ENCODE measurements at places on chromosomes 12 and 14. TPM values are rescaled to one million over a fixed set of nuclear protein-coding genes. Genes with fewer than 3 reads are reported as not detected.

DNA sequence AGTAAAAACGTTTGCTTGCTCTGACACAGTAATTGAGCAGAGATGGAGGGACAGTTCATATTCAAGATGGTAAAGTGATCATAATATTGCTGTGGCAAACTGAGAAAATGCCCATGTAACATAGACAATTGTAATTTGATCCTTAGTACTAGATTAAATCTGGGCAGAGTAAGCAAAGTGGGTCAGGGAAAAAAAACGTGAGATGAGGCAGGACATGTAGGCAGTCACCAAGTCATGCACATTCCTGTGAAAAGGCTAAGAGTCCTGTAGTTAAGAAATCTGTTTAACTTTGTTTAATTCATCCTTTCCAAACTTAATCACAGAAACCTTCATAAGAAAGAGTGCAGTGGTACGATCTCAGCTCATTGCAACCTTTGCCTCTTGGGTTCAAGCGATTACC lies 16.1 kb downstream of the BTBD7 start:
- DNase-seq: no peak

Gene FOXG1
- not detected for total RNA-seq

DNA sequence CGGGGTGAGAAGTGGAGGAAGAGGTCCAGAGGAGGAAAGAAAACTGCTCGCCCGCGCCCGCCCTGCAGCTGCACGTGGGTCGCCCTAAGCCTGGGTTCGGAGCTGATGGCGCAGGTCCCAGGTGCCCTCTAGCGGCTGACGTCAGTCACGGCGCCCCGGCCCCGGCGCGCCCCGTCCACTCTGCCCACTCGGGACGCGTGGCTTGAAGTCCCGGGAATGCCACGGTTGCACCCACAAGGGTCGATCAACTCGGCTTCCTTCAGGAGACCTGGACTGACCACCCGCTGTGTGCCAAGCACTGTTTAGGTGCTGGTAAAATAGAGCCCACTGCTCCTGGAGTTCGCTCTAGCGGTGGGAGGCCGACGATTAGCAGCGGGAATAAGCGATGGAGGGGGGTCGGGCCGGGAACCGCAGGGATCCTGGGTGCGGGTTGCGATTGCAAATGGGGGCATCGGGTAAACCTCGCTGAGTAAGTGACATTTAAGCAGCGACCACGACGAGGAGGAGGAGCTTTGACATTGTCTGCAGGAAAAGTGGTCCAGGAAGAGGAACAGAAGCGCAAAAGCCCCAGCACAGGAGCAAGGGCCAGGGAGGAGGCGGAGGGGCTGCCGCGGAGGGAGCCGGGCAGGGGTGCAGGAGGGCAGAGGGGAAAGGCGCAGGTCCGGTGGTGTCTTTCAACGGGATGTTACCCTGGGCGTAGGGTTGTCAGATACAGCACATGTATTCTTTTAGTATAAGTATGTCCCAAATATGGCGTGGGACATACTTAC lies 5.1 kb upstream of the ZNF839 start:
- DNase-seq: peak; percentile 95

DNA sequence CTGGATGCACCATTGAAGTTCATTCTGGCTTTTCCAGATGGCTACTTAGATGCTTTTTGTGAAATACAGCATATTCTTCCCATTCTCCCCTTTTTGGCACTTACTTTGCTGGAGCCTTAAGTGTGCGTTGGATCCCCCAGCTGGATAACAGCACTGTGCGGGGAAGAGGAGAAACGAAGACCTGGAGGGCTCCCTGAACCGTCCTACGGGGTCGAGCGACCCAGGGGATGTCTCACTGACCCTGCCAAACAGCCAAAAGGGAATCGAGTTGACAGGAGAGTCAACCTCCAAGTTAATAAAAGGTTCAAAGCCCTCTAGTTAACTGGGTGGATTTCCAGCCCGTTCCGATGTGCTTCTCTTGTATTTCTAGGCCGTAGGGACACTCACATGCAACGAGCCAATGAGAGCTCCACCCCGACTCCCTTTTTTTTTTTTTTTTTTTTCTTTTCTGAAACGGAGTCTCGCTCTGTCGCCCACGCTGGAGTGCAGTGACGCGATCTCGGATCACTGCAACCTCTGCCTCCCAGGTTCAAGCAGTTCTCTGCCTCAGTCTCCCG lies 1.0 kb upstream of the CAMKK2 start:
- peak; percentile 74 for DNase-seq

GRCh38 chr14:21023174-21023573 lies 1.7 kb downstream of the NDRG2 start:
- DNase-seq: no peak

DNA sequence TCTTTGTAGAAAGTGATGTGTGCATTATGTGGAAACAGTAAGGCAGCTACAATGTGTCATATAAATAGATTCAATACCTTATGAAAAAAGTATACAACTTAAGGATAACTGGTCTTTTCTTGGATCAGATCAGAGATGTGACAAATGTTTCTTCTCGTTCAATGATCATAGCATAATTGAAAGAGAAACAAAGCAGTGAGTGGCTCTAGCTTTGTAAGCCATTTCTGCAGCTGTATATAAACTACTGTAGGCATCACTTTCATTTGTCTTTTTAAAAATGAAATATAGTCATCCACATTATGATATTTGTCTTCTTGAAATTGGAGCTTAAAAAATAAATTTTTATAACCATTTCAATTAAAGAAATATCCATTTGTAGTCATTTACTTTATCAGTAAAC lies 63.8 kb upstream of the LMO3 start:
- DNase-seq: no peak

All from activated CD4-positive, alpha-beta T cell treated with anti-CD3 and anti-CD28 coated beads, Interleukin-2, amount 10 ng/mL, durations not matched to agents 24 days and 14 days (primary cell).